ENCODE measurements at places on chromosomes 6 and 20.

DNA sequence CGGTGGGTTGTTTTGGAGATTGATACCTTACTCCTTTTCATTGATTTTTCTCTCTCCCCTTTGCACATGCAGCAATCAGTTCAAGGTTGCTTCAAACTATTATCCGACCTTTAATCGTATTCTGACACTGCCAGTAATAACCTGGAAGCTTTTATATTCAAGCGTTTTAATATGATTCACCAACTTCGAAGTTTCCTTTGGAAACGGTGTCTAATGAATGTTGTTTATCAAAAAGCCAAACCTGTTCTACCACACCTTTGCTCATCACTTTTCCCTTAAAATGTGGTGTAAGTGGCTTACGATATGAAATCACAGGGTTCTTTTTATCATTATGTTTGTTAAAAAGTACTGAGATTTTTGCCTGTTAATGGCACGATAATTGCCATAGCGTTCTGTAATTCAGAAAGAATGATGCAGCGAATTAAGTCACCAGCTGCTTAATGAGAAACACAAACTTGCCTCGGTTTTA, 660 bp downstream of the STXBP5 start:
- peak; percentile 42 for DNase-seq

GRCh38 chr6:164099269-164099865, 684.8 kb downstream of the QKI start:
- no peak for DNase-seq

- DNase-seq: peak; percentile 30
Observed at GRCh38 chr6:2823104-2823850, 18.4 kb downstream of the SERPINB1 start.

DNA sequence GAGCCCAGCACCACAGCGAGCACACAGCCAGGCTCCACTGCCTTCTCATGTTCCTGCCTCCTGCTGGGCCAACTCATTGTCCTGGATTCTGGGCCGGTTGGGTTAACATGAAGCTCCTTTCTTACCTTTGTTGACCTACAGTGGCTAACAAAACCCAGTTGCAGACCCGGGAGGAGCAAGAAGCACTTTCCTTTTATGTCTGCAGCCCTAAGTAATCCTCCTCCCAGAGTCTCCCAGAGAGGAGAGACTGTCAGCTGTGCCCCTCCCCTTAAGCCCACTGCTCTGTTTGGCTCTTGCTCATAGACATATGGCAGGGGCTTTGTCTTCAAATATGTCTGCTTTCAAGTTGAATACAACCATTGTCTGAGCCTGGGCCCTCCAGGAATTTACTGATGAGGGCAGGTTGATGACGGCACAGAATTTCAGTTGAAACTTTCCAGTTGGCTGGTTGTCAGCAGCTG, 55.2 kb downstream of the PSMB1 start:
- DNase-seq: no peak

DNA sequence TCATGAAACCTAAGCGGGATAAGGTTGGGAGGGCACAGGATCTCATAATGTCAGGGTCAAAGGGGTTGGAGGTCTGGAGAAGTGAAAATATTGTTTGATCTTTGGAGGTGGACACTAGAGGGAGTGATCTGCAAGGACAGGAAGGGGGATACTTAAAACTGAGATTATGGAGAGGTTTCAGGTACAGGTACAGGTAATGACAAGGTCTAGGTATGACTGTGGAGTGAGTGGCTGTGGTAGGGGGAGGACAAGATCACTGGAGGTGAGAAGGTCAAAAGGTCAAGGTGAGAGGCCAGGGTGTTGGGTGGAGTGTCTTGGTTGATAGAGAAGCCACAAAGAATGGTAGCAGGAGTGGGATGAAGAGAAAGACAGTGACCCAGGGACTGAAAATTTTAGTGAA, 16.8 kb upstream of the NOTCH4 start:
- DNase-seq: no peak

GRCh38 chr20:57658833-57659516, 38.7 kb upstream of the ZBP1 start:
- DNase-seq: no peak

- no peak for DNase-seq
Observed at GRCh38 chr6:2725364-2725988, 25.2 kb downstream of the MYLK4 start.

DNA sequence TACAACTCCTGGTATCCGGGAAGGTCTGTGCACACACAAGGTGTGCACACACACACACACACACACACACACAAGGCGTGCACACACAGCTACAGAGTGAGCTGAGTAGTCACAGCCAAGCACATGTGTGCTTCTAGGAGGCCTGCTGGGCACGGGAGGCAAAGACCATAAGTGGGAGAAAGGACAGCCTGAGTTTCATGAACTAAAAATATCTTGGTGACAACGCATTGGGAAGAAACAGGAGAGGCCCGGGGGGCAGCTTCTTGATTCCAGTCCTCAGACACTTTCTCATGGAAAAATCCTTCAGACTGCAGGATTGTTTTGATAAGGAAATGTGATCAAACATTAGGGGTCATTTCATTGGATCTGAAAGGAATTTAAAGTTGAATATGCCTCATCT, 2.6 kb downstream of the TRAF3IP2 start:
- peak; percentile 93 for DNase-seq

Data from fibroblast of mammary gland (primary cell).